ENCODE measurements at places on chromosomes 11 and 22.
A peak's percentile ranks its signal among the peaks of the same experiment; 100 is the strongest.

GRCh38 chr11:36343436-36343835 lies 47.3 kb downstream of the PRR5L start:
- DNase-seq, result no peak

- DNase-seq, result no peak
These were observed 6.4 kb upstream of the REXO2 start for GRCh38 chr11:114432893-114433292.

DNA sequence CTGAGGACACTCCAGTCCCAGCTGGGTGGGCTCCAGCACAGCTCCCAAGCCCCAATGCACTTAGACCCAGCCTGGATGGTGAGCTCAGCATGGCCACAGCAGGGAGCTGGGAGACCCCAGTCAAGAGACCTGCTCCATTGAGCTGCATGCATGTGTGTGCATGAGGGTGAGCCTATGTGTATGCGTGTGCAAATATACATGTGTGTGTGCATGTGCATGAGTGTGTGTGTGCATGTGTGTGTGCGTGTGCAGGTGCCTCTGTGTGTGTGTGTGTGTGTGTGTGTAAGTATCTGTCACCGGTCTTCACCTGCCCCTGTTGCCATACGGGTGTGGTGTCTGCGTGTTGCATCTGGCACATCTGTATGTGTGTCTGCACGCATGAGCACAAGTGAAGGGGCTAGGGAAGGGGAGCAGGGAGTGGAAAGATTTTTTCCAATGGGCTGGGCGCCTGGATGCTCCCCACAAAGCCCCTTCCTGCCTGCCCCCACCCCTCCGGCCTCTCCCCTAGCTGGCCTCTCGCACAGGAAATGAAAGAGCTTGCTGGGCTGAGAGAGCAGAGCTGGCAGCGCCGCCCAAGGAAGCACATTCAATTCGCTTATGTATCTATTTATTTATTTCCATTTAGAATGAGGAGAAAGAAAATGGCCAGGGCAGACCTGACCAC lies 4.1 kb downstream of the TSPAN32 start:
- DNase-seq, result peak; percentile 66

GRCh38 chr11:32044158-32044863 lies 46.6 kb upstream of the RCN1 start:
- DNase-seq, result no peak

GRCh38 chr11:117232092-117232878 lies at the start of gene RNF214:
RNF214 (plus strand) TSS chr11:117232671; CDS start chr11:117234273, 1,602 bp downstream.
- DNase-seq, result peak; percentile 65

GRCh38 chr11:69298267-69299022 lies 4.5 kb downstream of the MYEOV start:
- peak; percentile 42 for DNase-seq

DNA sequence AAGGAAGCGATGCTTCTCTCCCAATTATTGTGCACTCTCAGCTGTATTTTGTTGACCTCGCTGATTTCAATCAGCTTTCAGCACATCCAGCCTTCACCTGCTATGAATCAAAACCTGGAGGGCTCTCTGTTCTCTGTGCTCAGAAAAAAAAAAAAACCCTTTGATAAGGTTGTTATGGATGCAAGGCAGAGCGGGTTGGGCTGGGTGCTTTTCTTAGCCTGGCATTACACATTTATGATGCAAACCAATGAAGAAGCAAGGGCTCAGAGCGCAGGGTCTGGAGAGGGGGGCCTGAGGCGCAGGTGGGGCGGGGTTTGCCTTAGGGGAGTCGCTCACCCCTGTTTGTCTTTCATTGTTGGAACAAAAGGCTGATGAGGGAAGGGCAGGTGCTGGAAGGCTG lies 86.0 kb upstream of the CADM1 start:
- no peak for DNase-seq

DNA sequence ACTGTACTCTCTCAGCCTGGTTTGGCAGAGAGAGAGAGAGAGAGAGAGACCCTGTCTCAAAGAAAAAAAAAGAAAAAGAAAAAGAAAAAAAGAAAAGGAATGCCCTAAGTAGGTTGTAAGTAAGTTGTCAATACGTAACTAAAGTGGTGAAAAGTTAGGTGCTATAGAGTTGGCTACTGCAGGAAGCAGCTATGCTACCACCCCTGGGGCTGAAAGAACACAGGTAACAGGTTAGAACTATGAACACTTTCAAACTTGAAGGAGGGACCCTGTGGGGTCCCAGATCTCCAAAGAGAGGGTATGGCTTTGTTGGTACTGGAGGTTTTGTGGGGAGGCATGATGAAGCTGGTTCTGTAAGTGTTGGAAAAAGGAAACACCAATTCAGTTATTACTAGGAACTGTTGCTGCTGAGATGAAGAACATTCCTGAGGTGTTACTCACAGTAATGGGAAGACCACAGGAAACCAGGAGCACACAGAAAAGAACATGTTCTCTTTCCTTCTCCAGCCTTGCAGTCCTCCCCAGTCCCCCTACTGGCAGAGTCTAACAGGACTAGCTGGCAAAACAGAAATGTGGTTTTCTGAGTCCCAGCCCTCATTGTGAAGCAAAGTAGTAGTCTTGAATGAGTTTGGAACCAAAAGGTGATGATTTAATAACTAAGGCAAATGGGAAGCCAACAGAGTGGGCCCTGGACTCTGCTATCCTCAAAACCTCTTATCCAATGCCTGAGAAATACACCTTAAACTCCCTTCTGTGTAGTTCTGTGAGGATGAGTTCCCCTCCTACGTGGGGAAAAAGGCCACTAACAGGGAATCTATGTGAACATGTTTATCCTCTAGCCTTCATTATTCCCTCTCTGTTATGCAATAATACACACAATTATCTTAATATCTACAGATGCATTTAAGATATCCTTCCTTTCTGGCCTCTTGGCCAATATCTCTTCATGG lies 427.0 kb upstream of the DDI1 start:
- DNase-seq, result no peak

GRCh38 chr22:17703811-17704210 lies 65.3 kb downstream of the BCL2L13 start:
- DNase-seq, result no peak

- no peak for DNase-seq
These were observed 6.9 kb downstream of the POU2AF3 start for GRCh38 chr11:111305162-111305802.

DNA sequence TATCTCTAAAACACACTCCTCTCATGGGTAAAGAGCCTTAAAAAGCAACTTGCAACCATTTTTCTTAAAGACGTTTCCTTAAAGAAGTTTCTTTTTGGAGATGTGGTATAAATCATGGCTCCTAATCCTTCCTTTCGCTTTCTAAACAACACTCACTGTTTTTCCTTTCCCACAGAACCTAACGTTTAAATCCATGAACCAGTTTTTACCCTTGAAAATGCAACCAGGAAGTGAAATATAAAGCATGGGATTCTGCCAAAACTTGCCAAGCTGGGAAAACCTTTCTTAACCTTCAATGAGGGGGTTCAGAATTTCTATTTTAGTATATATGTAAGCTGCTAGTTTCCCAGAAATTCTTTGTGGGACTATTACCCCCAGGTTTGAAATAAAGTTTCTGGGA lies 8.6 kb downstream of the PLEKHA7 start:
- no peak for DNase-seq

GRCh38 chr22:26359156-26359555 lies 69.9 kb upstream of the ASPHD2 start:
- no peak for DNase-seq

- DNase-seq, result no peak
These were observed 369.6 kb downstream of the TENM4 start for GRCh38 chr11:79071190-79071589.

- DNase-seq, result no peak
These were observed 3.5 kb upstream of the PDGFB start for GRCh38 chr22:39248254-39248653.

GRCh38 chr11:324156-324555 lies 3.5 kb upstream of the IFITM3 start:
- DNase-seq, result peak; percentile 23

GRCh38 chr11:118170882-118171268 lies 5.6 kb downstream of the SCN2B start:
- DNase-seq, result no peak

GRCh38 chr11:59857439-59858434 lies 8.6 kb downstream of the TCN1 start:
- no peak for DNase-seq

DNA sequence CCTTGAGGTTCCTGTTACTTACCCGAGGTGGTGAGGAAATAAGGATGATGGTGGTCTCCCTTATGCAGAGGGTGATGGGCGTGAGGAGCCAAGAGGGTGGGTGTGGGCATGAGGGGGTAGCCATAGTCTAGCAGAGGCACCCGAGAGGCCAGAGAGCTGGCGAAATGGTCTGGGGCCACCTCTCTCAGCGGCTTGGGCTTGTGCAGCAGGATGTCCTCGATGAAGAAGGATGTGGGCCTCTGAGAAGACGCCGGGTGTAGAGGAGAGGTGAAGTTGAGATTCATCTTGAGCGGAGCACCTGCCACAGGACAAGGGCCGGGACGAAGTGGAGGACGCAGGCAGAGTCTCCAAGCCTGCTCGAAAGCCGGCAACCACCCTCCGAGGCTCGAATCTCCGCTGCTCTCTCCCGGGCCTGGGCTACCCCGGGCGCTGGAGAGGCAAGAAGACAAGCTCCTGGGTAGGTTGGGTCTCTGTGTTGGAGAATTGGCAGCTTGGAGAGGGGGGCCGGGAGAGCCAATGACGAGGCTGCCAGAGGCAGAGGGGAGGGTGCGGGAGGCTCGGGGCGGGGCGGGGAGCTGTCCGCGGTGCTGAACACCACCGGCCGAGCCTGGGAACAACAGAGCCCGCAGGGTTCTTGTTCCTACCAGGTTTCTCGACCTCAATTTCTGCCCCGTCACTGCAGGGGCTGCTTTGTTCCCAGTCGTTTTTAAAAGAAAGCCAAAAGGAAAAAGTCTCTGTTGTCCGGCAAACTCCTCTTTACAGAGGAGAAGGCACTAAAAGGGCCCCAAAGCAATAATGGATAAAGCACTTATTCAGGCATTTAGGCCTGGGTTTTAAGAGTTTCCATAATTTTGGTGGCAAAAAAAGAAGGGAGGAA lies at the start of gene BSX:
Gene BSX, minus strand, starts transcription at position 447 of the 877 bp plus-strand sequence. Its CDS starts 163 bp downstream, at position 284.
- no peak for DNase-seq

- no peak for DNase-seq
These were observed 221.9 kb downstream of the SBF2 start for GRCh38 chr11:10072142-10072541.

- no peak for DNase-seq
These were observed 53.8 kb downstream of the PACS1 start for GRCh38 chr11:66123902-66124301.

- DNase-seq, result peak; percentile 77
These were observed 21.5 kb downstream of the MYH9 start for GRCh38 chr22:36366291-36366708.

- no peak for DNase-seq
These were observed 42.3 kb downstream of the PLAAT5 start for GRCh38 chr11:63448646-63449045.

DNA sequence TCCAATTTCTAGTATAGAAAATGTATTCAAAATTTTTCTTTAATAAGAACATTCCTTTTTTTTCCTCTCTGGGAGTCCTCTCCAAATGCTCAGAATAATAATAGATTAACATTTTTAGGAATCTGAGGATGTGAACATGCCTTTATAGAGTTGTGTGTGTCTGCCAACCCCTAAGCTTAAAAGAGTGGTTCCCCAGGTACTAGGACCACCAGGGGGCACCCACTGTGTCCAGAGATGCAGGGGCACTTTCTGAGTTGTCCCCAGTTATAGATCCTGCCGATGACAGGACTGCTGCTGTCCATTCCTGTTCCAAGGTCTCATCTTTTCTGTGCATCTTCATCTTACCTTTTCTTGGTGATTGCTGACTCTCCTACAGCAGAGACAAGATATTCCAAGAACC lies 27.0 kb upstream of the MICAL2 start:
- no peak for DNase-seq

GRCh38 chr11:63404161-63404935 lies 34.8 kb downstream of the SLC22A9 start:
- no peak for DNase-seq

GRCh38 chr11:58513747-58514367 lies 6.0 kb upstream of the OR5B21 start:
- no peak for DNase-seq

- DNase-seq, result no peak
These were observed 2.8 kb downstream of the ZNHIT2 start for GRCh38 chr11:65114538-65115171.

- no peak for DNase-seq
These were observed 68.5 kb upstream of the PITPNB start for GRCh38 chr22:27987557-27987956.

GRCh38 chr11:71370895-71371673 lies 77.1 kb downstream of the DHCR7 start:
- DNase-seq, result no peak

- no peak for DNase-seq
These were observed 14.6 kb downstream of the PPME1 start for GRCh38 chr11:74185695-74186094.

GRCh38 chr22:19865141-19865829 lies 10.6 kb upstream of the GNB1L start:
- DNase-seq, result no peak

GRCh38 chr22:47090591-47091245 lies 328.3 kb downstream of the TBC1D22A start:
- DNase-seq, result no peak

- no peak for DNase-seq
These were observed 8.8 kb downstream of the BMAL1 start for GRCh38 chr11:13286279-13286821.

DNA sequence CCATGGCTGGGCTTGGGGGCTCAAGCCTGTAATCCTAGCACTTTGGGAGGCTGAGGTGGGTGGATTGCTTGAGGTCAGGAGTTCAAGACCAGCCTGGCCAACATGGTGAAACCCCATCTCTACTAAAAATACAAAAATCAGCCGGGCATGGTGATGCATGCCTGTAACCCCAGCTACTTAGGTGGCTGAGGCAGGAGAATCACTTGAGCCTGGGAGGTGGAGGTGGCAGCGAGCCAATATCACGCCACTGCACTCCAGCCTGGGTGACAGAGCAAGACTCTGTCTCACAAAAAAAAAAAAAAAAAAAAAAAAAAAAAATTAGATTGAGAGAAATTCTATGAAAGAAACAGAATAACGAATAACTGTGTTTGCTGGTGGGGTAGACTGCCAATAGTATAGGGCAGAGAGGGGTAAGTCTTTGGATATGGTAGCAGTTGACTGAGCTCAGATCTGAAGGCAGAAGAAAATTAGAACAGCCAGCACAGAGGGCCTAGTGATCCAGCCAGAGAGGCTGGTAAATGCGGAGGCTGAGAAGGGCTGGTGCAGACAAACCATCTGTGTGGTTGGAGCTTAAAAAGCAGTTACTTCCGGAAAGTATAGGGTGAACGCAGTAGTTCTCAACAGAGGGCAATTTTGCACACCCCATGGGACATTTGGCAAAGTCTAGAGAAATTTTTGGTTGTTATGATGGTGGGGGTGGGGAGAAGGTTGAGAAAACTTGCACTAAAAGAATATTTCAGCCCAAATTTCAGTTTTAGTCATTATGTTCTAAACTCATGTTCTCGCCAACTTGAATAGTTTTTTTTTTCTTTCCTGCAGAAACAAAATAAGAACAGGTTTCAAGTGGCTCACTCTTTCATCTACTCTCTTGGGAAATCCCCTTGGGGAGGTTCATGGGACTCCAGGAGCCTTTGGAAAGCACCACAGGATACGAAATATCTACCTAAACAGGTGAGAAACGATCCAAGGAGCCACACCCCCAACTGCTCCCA lies 1.6 kb upstream of the HORMAD2 start:
- no peak for DNase-seq

- no peak for DNase-seq
These were observed 42.6 kb upstream of the LMO2 start for GRCh38 chr11:33934450-33934849.
